ENCODE measurements at places on chromosomes 6 and 20.

DNA sequence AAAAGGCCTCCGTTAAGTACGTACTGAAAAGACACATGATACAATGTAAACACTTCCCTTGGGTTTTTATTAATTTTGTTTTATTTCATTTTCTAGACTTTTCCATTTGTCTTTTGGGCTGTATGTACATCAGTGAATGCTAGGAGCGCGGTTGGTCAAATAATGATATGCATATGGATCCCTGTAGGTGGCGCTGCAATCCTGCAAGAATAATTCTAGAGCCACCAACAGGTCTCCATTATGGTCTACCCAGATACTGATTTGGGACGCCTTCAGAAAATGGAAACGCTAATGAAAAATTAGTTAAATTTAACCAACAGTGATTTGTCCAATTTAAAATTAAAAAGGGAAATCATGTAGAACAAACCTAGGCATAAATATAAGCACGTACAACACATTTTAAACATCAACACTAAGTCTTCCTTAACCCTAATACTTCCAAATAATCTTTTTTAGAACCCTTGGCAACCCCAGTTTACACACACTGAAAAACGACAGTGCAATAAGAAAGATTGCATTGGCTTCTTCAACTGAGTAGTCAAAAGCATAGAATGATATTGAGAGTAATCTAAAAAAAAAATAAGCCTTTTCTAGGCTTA lies 433.5 kb downstream of the RFPL4B start:
- no peak for DNase-seq

GRCh38 chr6:139028215-139028657 lies 309 bp upstream of the ABRACL start:
- DNase-seq: no peak

DNA sequence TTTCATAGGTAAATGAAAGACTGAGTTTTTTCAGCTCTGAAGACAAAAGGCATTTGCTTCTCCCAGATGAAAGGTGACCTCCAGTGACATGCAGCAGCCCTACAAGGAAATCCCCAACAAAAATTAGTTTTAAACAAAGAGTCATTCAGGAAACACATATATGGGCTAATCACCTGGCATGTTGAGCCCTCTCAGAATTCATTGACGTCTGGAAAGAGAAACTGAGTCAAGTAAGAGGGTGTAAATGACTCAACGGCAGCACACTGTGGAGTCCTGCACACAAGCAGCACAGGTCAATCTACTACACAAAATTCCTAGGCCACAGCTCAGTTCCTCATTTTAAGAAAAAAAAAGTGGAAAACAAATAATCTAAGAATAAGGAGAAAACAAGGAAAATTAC lies 592.3 kb downstream of the EPHA7 start:
- DNase-seq: no peak

DNA sequence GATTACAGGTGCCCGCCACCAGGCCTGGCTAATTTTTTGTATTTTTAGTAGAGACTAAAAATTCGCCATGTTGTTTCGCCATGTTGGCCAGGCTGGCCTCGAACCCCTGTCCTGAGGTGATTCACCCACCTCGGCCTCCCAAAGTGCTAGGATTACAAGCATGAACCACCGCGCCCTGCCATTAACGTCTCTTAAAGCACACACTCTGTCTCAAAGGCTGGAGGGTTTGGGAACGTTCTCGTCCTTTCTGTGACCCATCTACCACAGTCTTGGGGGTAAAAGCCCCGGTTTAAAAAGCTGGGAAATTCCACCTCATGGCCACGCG lies 57.8 kb upstream of the ARID1B start:
- DNase-seq: no peak

DNA sequence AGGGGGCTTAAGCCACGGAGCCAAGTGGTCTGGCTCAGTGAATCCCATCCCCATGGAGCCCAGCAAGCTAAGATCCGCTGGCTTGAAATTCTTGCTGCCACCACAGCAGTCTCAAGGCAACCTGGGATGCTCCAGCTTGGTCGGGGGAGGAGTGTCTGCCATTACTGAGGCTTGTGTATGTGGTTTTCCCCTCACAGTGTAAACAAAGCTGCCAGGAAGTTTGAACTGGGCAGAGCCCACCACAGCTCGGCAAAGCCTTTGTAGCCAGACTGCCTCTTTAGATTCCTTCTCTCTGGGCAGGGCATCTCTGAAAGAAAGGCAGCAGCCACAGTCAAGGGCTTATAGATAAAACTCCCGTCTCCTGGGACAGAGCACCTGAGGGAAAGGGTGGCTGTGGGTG lies 25.5 kb upstream of the IL20RA start:
- no peak for DNase-seq

DNA sequence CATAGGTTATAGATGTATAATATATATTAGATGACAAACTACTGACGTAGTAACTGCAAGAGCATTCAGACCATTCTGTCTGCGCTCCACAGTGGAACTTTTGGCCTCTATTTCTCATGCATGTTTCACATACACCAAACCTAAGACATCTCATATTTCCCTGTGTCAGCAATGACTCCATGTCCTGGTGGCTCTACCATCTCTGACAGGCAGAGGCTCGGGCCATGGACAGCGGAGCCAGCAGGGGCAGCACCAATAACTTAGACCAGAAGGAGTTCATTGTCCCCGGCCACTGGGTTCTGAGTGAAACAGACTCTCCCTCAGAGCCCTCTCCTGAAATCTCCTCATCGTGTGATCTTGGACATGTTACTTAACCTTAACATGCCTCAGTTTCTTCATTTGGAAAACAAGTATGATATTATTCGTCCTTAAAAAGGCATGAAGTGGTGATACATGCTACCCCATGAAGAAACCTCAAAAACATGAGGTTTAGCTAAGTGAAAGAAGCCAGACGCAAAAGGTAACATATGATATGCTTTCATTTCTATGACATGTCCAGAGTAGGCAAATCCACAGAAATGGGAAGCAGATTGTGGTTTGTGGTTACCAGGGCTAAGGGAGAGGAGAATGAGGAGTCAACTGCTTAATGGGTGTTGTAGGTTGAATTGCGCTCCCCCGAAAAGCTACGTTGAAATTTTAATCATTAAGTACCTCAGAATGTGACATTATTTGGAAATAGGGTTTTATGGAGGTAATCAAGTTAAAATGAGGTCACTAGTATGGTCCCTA lies 564.0 kb upstream of the JARID2 start:
- no peak for DNase-seq

GRCh38 chr20:61941721-61942405 lies 123.8 kb downstream of the TAF4 start:
- DNase-seq: no peak

DNA sequence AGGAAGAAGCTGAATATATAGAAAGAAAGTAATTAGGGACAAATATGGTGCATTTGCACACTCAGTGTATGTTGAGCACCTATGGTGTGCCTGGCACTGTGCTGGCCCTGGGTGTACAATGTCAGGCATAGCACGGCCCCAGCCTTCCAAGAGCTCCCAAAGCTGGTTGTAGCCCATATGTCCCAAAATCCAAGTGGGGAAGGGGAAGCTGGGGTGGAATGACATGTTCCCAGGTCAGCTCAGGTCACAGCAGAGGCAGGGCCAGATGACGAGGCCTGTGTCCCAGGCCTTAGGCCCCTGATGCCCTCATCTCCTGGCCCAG lies 170.0 kb downstream of the VEGFA start:
- no peak for DNase-seq

DNA sequence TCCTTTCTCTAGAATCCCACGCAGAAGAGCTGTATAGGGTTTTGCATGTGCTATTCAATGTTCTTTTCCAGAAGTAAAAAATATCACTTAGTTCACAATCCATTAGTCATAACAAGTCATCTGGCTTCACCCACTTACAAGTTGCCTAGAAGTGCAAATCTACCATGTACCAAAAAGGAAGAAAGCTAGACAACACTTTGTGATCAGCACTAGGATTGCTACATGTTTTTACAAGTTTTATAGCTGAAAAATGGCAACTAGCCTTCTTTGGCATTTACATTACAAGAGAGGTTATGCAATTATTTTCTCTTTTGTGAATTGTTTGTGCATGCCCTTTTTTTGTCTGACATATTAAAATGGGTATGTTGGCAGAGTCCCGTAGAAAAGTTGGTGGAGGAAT lies 85.6 kb upstream of the PTPRK start:
- no peak for DNase-seq

DNA sequence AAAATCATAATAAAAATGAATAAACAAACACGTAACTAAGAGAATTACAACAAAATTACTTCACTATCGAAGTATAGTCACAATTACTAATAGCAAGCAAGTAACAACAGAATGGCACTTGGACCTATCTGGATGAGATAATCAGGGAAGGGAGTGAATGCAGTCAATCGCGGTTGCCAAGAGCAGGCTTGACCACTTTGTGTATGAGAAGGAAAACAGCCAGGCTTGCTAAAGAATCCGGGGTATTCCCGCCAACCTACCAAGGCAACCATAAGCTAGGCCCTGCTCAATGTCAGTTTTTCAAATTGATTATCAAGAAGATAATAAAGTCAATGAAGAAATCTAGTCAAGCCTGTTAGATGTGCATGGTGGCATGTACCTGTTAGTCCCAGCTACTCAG lies 39.7 kb downstream of the PXDC1 start:
- DNase-seq: no peak

- DNase-seq: no peak
Measured at GRCh38 chr6:56753811-56754210, 111.1 kb upstream of the DST start.

GRCh38 chr20:40728996-40729395 lies 40.0 kb upstream of the MAFB start:
- DNase-seq: no peak

DNA sequence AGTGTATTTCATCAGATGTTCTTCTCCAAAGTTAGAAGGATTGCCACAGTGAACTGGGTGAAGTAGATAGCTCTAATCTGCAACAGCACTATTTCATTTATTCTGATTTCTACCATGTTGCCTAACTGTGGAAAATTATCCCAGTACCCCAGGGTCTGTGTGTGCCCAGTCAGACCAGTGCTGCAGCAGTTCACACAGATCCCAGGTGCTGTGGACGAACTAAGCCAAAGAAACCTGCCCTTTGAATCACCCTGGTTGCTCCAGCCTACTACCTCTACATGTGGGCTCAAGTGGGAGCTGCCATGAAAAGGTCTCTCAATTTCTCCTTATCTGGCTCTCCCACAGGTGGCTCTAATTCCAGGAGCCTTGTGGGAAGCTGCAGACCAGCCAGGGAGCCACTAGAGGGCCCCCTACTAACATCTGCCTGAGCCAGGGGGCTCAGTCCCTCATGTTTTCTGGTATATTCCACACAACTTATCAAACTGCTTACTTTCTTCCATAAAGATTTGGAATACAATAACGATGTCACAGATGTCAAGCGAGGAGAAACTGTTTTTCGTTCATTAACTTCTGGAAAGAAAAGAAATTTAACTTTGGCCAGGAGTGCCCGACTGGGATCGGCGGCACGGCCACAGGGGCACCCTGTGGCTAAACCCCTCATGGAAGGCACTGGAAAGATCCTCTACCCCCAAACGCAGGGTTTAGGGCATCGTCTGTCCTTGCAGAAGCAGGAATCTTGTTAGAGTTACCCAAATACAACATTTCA lies 31.6 kb upstream of the LY86 start:
- DNase-seq: no peak

- DNase-seq: no peak
Measured at GRCh38 chr20:42740226-42740870, 449.4 kb downstream of the PTPRT start.

- no peak for DNase-seq
Measured at GRCh38 chr6:87702589-87702945, 534 bp upstream of the AKIRIN2 start.

- DNase-seq: no peak
Measured at GRCh38 chr6:24131751-24132150, 5.7 kb downstream of the NRSN1 start.

DNA sequence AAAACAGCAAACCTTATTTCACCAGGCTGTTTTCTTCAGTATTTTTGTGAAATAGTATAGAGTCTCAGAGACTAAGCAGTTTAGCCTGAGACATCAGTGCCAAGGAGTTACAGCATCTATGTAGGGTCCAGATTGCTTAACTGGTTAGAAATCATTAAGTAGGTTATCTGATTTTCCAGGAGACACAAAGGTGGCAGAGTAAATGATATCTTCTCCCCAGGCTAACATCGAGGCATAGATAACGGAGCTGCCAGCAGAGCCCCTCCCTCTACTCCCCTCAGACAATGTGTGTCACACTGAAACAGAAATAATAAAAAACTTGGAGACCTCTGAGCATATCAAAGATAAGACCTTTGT lies 473.0 kb upstream of the CITED2 start:
- DNase-seq: no peak

GRCh38 chr6:129748901-129749748 lies 39.1 kb upstream of the ARHGAP18 start:
- no peak for DNase-seq

- no peak for DNase-seq
Measured at GRCh38 chr6:14913931-14914330, 331.9 kb upstream of the JARID2 start.

DNA sequence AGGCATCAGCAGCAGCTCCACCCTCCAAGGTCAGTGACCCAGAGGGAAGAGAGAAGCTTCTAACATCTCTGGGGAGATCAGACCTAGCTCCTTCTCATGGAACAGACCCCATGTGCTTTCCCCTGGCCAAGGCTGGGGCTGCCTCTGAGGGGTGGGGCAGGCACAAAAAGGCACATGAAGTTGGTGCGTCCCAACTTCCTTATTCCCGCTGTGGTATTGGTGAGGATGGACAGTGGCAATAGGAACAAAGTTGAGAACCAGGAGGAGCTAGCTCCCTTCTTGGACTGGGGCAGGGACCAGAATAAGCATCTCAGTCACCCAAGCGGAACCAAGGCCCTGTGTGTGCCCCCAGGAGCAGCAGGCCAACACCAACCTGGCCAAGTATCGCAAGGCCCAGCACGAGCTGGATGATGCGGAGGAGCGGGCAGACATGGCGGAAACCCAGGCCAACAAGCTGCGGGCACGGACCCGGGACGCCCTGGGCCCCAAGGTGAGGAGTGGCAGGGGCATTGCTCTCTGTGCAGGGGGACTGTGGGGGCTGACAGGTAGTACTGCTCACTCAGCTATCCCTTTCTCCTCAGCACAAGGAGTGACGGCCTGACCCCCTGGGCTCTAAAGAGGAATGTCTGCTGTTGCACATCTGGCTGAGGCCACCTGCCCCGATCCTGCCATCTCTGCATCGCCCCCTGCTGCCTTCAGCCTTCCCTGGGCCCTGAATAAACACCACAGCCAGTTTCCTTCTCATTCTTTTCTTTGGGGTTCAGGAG lies 46.1 kb downstream of the MYH7B start:
- no peak for DNase-seq

Data from stimulated activated CD8-positive, alpha-beta memory T cell treated with anti-CD3 and anti-CD28 coated beads, Interleukin-2, amount 100 ng/mL, for 1 hour (primary cell).